NCI-H2171 (cell line): ENCODE measurements at places on chromosomes 12 and 14.
A peak's percentile ranks its signal among the peaks of the same experiment; 100 is the strongest.

- no peak for DNase-seq
Observed at GRCh38 chr12:32809846-32810245, 54.1 kb upstream of the YARS2 start.

DNA sequence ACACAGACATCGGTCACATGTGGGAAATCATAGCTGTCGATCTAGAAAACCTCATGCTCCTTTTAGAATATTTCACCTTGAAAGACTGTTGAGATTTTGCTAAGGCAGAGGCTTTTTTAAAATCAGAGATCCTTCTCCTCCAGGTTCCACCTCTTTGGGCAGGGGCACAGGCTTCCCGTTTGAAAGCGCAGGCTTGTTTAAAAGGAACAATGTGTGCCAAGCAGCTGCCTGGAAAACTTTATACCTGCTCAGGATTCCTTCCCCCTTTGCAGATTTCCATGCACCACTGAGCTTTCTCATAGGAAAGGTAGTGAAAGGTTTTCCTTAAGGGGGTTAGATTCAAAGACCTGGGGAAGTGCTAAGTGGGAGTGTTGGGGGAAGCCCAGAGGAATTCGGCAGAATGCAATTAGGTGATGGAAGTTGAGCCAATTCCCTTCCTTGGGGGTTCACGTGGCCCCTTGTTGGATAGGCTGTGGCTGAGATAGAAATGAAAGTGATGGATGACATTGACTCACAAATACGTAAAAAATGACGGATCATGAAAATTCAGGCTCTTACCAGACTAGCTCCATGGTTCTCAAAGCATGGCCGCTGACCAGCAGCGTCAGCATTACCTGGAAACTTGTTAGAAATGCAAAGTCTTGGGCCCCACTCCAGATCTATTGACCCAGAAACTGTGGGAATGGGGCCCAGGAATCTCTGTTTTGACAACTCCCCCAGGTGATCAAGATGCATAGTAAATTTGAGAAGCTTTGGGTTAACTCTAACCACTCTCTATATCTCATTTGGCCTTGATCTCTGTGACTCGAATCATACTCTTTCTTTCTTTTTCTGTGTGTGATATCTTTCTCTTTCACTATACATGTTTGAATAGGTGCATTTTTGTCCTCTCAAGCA is 281.4 kb upstream of the FKBP4 start:
- DNase-seq, result no peak

DNA sequence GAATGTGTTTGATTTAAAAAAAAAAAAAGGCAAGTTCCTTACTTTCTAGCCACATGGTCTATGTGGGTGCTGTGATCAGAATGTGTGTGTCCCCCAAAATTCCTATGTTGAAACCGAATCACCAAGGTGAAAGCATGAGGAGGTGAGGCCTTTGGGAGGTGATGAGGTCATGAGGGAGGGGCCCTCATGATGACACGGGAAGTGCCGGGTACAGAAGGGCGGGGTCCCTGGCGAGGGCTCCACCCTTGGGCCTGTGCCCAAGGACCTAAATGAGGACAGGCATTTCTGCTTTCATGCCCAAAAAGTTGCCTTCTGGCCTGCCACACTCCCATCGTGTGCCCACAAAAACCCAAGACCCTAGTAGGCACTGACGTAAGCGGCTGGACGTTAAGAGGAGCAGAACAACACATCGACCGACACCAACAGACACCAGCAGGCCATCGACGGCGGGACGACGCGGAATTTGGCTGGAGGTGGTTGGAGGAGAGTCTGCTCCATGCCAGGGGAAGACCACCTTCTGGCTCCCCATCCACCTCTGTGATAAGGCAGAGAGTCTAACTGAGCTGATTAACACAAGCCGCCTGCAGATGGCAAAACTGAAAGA is 211.8 kb downstream of the FOXN3 start:
- DNase-seq, result no peak

GRCh38 chr12:105672121-105672975 is 341.9 kb downstream of the C12orf75 start:
- DNase-seq, result no peak

DNA sequence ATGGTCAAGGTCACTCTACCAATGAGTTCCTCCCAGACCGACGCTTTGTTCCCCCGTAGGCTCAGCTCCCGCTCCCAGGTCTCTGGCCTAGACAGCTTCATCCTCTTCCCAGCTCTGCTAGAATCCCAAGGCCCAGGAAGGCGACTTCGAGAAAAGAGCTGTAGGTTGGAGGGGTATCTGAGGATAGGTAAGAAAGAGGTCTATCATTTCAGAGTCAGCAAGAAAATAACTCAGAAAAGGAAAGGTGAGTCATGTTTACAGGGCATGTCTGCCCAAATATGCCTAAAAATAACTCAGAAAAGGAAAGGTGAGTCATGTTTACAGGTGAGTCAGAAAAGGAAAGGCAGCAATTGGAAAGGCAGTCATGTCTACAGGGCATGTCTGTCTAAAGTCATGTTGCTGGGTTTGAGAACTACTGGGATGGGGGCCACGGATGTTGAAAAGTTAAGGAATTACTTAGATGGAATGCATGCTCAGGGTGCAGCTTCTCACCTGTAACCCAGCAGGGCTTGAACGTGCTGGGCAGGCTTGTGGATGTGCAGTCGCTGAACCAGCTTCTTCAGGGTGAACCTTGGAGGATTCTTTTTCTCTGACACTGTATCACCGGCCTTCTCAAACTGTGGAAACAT is 12.2 kb downstream of the TEP1 start:
- DNase-seq, result no peak

- DNase-seq, result no peak
Observed at GRCh38 chr14:33570694-33571310, 380.1 kb downstream of the EGLN3 start.

- DNase-seq, result no peak
Observed at GRCh38 chr12:47413806-47414205, 292.0 kb downstream of the RPAP3 start.

- no peak for DNase-seq
Observed at GRCh38 chr14:61699027-61699426, 3.7 kb downstream of the HIF1A start.

GRCh38 chr14:99150236-99150635 is 121.8 kb downstream of the BCL11B start:
- DNase-seq, result no peak

- peak; percentile 74 for DNase-seq
Observed at GRCh38 chr14:23910101-23910875, 43.3 kb upstream of the DHRS4 start.
